CD4-positive, alpha-beta T cell treated with Interferon alpha-2 for 1 hour (primary cell): ENCODE measurements at places on chromosomes 2 and 18.

GRCh38 chr2:208047840-208048239, 22.5 kb upstream of the PLEKHM3 start:
- DNase-seq, result no peak

- no peak for DNase-seq
Observed at GRCh38 chr2:168167511-168168263, 79.7 kb downstream of the STK39 start.

GRCh38 chr2:47230418-47230817, 75.3 kb upstream of the STPG4 start:
- DNase-seq, result no peak

GRCh38 chr2:230779126-230779525, 66.5 kb downstream of the CAB39 start:
- DNase-seq, result peak; percentile 37

- no peak for DNase-seq
Observed at GRCh38 chr18:24200494-24201290, 61.8 kb downstream of the CABYR start.

DNA sequence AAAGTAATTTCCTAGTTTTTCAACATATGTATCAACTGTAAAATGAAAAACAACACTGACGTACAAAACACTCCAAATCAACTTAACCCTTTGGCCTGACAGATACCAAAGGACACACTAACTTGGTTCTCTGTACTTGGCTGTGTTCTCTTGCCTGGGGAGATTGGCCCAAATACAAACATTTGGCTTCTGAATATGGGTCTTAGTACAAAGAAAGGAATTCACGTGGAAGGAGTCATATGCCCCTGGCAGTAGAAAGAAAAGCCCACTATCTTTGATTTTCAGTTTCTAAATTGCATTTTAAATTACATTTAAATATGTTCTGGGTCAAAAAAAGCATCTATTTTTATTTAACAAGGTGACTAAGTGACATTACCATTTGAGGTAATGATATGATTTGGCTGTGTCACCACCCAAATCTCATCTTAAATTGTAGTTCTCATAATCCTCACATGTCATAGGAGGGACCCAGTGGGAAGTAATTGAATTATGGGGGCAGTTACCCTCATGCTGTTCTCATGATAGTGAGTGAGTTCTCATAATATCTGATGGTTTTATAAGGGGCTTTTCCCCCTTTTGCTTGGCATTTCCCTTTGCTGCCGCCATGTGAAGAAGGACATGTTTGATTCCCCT, 153.6 kb upstream of the CCDC195 start:
- no peak for DNase-seq

DNA sequence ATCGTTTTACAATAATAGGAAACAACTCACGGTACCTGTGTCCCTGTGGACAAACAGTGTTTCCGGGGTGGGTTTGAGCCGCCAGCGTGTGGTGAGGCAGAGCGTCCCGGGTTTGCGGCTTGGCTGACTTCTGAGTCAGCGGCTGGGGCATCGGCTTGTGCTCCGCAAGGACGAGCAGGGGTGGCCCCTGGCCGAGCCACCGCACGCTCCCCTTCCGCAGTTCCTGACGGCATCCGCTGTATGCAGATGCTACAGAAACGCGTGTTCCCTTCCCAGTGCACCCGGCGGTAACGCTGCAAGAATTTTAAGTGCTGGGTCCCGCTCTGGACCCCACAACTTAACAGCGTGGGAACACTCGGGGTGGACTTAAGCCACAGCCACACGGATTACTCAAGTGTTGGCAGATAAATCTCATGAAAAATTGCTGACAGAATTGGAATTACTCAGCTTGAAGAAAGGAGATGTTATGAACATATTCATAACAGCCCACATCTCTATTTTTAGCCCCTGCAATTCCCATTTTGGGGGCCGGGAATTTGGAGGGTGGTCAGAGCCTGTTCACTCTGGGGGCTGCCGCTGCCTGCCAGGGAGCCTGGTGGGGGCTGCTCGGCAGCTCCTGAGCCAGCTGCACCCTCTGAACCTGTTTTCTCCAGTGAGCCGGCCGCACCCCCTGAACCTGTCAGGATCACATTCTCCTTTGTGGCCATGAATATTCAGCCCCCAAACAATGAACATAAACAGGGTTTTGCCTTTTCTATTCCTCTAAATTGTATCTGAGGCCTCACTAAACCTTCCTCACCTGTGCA, 12.6 kb upstream of the KCNG2 start:
- no peak for DNase-seq

- DNase-seq, result no peak
Observed at GRCh38 chr2:218387369-218388194, 5.5 kb downstream of the SLC11A1 start.

GRCh38 chr2:47697000-47697601, 85.8 kb upstream of the MSH6 start:
- no peak for DNase-seq

- no peak for DNase-seq
Observed at GRCh38 chr18:49837889-49838288, 24.6 kb upstream of the ACAA2 start.

DNA sequence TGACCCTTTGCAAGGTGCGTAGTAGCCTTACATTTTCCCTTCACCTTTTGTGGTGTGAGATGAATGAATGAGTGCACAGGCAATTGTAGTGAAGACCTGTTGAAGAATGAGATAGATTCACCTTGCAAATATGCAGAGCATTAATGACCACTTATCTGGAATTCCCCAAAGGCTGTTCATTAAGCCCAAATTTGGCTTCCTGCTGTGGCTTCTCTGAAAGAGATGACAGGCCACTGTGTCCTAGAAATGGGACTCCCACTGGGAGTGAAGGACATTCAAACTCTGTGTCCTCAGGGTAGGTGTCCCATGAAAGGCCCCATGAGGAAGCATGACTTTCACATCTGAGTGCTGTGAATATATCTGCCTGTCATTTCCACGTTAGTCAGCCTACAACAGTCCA, 1821.8 kb upstream of the PIK3C3 start:
- no peak for DNase-seq

GRCh38 chr2:118686346-118686745, 161.1 kb downstream of the EN1 start:
- no peak for DNase-seq

GRCh38 chr2:10360850-10361588, 58.3 kb downstream of the HPCAL1 start:
- no peak for DNase-seq

- no peak for DNase-seq
Observed at GRCh38 chr18:63868546-63868945, 19.0 kb upstream of the SERPINB2 start.

DNA sequence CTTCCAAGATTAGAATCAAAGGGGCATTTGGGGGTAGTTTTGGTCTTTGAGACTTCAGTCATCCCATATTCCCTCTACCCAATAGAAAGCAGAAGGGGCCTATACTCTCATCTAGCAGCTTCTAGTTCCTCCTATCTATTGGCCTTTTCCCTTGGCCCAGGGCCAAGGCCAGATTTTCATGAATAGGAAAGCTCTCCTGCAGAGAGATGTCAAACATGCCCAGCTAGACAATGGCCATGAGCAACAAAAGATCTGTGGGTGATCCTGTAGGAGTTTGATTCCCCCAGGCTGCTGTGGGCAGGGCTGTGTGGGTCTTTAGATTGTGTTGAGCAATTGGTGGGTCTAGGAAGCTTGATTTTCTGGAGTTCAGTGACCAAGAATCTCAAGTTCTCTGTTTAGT, 2.9 kb upstream of the ADCYAP1 start:
- DNase-seq, result no peak

DNA sequence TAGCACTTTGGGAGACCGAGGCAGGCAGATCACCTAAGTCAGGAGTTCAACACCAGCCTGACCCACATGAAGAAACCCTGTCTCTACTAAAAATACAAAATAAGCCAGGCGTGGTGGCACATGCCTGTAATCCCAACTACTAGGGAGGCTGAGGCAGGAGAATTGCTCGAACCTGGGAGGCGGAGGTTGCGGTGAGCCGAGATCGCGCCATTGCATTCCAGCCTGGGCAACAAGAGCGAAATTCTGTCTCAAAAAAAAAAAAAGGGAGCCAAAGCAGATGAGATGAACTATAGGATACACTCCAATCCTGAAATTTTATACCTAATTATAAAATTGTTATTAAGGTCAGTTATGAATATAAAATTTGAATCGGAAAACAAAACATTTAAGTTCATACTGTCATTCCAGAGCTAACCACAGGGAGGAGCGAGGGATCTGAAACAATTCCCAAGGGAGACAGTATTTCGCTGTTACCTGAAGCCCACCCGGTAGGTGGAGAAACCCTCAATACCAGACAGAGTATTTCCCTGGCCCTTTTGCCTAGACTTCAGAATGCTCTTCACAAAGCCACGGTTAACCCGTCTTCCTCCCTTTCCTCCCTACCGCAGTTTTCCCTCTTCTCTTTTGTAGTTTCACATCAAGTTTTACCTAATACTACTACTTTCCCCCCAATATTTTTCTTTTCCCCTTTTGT, 1.4 kb downstream of the PPM1G start:
- DNase-seq, result no peak

DNA sequence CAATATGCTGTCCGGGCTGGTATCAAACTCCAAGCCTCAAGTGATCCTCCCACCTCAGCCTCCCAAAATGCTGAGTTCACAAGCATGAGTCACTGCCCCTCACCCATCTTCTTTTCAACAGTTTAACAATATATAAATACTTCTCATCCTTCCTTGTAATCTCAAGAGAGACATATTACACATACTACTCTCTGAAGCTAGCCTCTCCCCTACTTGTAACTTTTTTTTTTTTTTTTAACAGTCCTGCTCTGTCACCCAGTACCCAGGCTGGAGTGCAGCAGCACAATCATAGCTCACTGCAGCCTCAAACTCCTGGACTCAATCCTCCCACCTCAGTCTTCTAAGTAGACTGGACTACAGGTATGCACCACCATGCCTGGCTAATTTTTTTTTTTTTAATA, 5.7 kb downstream of the GFPT1 start:
- no peak for DNase-seq
